ENCODE measurements at places on chromosomes 5 and 9.
A peak's percentile ranks its signal among the peaks of the same experiment; 100 is the strongest.

DNA sequence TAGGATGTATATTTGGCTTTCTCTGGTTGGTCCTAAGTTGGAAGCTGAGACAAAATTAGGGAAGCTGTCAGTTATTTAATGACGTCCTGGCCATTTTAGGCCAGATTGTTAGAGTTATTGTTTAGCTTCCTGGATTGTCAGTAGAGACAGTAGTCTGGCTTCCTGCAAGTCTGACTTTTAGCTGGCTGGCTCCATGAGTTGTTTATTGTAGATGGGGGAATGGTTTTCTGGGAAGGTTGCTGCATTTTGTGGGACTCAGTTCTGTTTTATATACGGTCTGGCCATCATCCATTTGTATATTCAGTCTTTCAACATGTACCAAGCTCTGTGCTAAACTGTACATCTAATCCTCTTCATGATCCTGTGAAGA is 68.3 kb downstream of the SGCD start:
- DNase-seq = no peak

GRCh38 chr9:104448036-104448435 is 56.0 kb upstream of the OR13F1 start:
- no peak for DNase-seq

GRCh38 chr5:150633429-150633828 is 7.0 kb upstream of the SYNPO start:
- no peak for DNase-seq

DNA sequence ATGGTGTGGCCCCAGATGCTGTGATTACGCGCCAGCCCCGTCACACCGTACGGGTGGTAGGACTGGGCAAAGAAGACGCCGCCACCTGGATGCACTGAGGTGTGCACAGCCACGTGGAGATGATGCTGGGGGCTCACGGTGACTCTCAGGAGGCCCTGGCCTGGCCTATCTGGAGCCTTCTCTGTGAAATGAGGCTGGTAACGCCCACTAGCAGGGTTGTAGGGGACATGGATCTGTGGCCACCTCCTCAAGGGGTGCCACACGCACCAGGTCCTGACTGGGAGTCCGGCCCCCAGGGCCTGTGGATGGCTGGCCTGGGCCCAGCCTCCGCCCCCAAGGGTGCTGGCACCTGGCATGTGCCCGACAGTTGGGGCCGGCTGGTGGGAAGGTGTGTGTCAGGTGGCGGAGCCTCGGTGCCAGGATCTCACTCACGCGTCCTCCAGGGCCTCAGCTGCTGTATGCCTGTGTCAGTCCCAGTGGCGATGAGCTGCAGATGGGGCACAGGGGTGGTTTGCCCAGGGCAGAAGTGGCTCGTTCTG is 32.4 kb downstream of the NEK6 start:
- DNase-seq = no peak

GRCh38 chr9:94703488-94704140 is 22.9 kb upstream of the AOPEP start:
- no peak for DNase-seq

GRCh38 chr9:11039006-11039405 is 426.2 kb upstream of the PTPRD start:
- no peak for DNase-seq

GRCh38 chr5:119288379-119289033 is 67.3 kb upstream of the TNFAIP8 start:
- no peak for DNase-seq

- no peak for DNase-seq
Observed at GRCh38 chr5:180785794-180786221, 16.8 kb downstream of the MGAT1 start.

GRCh38 chr9:136593581-136593980 is 47.7 kb upstream of the NOTCH1 start:
- DNase-seq = no peak

GRCh38 chr5:159419576-159419975 is 89.3 kb upstream of the IL12B start:
- no peak for DNase-seq

- peak; percentile 22 for DNase-seq
Observed at GRCh38 chr9:108053555-108054061, 564.0 kb upstream of the KLF4 start.

DNA sequence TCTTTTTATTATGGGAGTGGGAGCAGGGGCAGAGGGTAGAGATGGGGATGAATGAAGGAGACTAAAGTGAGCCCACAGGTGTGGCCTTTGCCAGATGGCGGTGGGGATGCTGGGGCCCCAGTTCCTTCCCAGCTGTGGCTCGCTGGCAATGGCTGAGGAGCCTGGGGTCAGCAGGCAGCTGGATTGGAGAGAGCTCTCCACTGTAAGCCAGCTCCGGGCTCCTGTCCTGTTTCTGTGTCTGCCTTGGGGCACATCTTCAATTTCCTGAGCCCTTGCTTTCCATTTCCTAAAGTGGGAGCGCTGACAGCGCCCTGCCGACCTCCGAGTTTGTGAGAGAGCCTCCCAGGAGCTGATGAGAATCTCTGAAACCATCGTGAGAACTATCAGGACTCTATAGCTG is 75.6 kb upstream of the SPRY4 start:
- DNase-seq = no peak

DNA sequence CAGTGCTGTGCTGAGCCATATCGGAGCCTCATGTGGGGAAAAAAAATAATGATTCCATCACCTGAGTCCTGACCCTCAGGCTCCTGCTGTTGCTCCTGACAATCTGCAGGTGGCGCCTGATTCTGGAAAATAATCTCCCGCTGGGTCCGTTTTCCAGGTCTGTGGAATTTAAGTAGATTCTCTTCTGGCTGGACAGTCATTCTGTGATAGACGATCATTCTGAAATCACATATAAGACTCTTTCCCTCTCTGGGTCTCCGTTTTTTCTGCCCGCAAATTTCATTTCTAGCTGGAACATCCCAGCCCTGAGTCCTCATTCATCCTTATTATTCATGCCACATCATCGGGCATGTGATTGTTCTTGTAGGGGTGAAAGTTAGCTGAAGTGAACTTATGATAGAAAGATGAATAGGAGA is 22.1 kb upstream of the STXBP1 start:
- peak; percentile 80 for DNase-seq

- no peak for DNase-seq
Observed at GRCh38 chr5:92544036-92544435, 1037.0 kb downstream of the NR2F1-AS1 start.

All from WERI-Rb-1 (cell line).